ENCODE measurements at places on chromosomes 2 and 18.

DNA sequence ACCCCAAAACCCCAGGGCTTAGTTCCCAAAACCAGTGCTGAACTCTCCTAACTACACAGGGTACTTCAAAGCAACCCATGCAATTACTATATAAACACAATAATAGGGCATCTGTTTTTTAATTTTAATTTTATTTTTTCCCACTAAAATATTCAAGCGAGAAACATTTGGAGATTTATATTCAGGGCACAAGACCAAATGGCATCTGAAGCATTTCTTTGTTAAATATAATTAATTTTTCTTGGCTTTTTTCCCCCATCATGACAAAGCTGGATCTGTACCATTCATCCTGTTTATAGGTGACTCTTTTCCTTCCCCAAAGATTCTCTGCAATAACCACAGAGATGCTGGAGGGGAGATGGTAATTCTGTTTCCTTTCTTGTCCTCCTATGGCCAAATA, 18.1 kb upstream of the HDAC4 start:
- DNase-seq: no peak

- no peak for DNase-seq
Measured at GRCh38 chr2:173854840-173855239, 110.3 kb downstream of the SP3 start.

DNA sequence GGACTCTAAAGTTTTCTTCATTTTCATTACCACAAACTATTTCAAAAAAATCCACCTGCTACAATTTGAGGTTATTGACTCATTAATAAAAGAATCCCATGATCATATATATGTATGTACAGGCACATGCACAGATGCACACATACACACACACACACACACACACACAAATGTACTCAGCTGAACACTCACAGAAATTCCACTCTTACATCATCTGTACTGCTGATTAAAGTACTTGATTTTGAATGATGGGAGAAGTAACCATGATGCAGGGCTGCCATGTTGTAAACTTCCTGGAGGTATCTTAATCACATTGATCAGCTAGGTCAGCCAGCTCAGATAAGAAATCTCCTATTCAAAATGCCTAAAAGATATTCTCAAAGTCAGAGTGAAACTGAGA, 1313.2 kb upstream of the NRXN1 start:
- no peak for DNase-seq

DNA sequence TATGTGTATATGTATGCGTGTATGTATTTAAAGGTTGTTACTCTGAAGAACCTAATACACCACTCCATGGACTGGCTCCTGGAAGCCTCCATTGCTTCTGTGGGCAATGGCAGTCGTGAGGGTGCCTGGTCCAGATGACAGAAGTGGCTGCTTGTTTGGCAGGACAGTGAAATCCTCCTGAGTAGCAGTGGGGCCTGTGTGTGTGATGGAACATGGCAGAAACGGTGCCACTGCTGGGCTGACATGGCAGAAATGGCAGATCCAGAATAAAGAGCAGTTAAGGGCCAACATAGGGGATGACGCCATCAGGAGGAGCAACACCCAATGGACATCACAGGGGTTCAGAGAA, 6.1 kb upstream of the CPLX4 start:
- no peak for DNase-seq

DNA sequence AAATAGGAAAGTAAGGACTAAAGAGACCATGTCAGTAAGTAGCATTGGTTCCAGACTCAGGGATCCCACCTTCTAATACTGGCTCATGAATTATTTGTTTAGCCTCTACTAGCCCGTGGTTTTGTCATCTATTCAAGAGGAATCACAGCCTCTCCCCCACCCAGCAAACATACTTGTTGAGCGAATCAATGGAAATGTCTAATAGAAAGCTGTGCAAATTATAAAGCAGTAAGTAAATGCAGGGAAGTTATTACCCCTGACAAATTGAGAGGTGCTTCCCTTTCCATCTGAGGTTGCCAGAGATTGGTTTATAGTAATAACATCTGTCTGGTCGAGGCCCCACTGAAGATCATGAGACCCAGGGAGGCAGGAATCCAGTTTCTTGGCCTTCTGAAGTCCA, 219.3 kb upstream of the OSR1 start:
- no peak for DNase-seq

GRCh38 chr2:232434091-232434490, 21.9 kb upstream of the ALPI start:
- no peak for DNase-seq

DNA sequence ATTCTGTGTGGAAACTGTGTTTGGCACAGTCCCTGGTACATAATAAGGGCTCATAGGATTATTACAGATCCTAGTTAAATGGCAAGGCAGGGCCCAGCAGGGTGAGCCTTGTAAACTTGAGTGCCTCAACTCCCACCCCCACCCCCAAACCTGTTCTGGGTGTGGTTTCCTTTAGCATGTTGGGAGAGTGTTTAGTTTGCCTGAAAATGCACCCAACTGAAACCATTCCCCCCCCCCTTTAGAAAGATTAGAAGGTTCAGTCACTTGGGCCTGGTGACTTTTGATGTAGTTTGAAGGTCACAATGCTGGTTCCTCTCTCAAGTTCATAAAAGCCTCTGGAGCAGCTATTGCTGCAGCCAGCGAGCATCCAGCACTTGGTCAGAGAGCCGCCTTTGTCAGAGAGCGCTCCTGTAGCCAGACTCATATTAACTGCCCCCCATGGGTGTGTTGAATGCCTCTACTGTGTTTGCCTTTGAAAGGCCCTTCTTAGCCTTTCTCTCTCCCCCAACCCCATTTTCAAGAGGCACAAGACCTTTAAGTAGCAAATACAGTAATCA, 113.7 kb downstream of the SPTBN1 start:
- no peak for DNase-seq

DNA sequence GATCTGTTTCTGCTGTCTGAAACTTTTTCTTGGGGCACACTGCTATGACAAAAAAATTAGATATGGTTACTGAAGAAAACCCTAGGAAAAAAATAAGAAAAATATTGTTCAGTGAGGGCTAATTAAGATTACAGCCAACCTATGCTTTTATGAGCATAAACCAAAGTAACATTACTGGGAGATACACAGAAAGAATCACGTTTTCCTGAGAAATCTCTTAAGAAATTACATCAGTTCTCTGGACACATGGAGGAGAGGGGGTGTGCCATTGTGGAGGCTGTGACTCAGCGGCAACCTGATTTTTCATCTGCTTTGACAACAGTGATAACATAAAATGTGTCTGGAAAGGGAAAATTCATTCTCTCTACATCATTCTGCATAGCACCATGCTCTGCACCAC, 13.4 kb upstream of the NMI start:
- DNase-seq: no peak

- DNase-seq: no peak
Measured at GRCh38 chr2:97664636-97664970, 759 bp upstream of the ACTR1B start.

GRCh38 chr2:65527451-65528240, 95.2 kb upstream of the SPRED2 start:
- DNase-seq: no peak

- no peak for DNase-seq
Measured at GRCh38 chr2:159773886-159774285, 24.1 kb downstream of the CD302 start.

- DNase-seq: peak; percentile 58
Measured at GRCh38 chr18:55781481-55781957, 193.5 kb upstream of the TCF4 start.

DNA sequence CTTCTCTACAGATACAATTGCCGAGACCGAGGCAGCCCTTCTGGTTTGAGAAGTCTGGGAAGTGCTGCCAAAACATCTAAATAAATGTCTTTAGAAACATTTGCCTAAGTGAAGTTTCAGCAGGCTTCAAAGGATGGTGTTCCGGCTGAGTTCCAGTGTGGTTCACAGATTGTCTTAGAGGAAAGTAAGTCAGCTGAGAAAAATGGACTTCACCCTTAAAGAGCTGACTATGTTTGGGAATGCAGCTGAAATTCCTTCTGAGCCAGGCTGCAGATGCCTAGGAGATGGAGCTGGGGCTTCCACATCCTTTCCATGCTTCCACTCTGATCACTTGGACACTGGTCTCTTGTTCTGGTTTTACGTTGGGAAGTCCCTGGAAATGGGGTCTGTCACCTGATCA, 83.6 kb downstream of the FHOD3 start:
- no peak for DNase-seq

- peak; percentile 29 for DNase-seq
Measured at GRCh38 chr18:79947054-79947755, 4.2 kb downstream of the SLC66A2 start.

- DNase-seq: no peak
Measured at GRCh38 chr2:63057249-63058143, 6.9 kb downstream of the OTX1 start.

GRCh38 chr2:219099329-219099728, 38.6 kb upstream of the IHH start:
- no peak for DNase-seq

- DNase-seq: no peak
Measured at GRCh38 chr18:44835703-44836102, 155.0 kb downstream of the SETBP1 start.

DNA sequence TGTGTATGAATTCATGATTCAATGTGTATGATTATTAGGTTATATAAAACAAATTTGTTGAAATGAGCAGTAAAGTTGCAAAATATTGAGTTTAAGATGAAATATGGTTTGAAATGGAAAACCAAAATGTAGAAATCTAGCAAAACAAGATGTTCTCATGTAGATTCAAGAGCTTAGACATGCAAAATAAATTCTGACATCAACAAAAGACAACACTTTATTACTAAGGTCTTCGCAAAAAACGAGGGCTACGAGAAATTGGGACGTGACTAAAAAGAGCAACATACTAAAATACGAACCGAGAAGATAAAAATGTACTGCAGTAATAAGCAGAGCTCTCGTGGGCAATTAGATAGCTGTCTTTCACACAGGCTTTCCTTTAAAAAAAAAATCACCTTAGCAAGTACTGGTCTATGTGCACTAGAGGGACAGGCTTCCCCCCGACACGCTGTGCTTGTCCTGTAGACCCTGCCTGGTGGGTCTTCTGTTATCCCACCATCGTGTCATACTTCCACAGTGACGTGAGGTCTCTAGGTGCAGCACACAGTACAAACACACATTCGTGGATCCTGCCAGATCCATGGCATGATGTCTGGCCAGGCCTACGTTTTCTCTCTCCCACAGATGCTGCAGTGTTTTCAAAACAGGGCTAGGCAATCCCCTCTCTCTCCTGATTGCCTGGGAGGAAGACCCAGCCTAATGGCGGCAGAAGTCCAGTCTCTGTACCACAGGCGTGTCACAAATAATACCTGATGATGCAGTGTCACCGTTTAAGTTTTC, 240.8 kb downstream of the TCF4 start:
- DNase-seq: no peak

- DNase-seq: no peak
Measured at GRCh38 chr2:226076529-226076928, 677.0 kb downstream of the NYAP2 start.

GRCh38 chr2:9262671-9263171, 56.1 kb downstream of the ASAP2 start:
- DNase-seq: no peak

- no peak for DNase-seq
Measured at GRCh38 chr2:221501210-221501882, 70.8 kb downstream of the EPHA4 start.

GRCh38 chr2:217328622-217328978, 468.7 kb upstream of the TNP1 start:
- DNase-seq: no peak

GRCh38 chr18:10351858-10352257, 102.6 kb upstream of the APCDD1 start:
- no peak for DNase-seq

DNA sequence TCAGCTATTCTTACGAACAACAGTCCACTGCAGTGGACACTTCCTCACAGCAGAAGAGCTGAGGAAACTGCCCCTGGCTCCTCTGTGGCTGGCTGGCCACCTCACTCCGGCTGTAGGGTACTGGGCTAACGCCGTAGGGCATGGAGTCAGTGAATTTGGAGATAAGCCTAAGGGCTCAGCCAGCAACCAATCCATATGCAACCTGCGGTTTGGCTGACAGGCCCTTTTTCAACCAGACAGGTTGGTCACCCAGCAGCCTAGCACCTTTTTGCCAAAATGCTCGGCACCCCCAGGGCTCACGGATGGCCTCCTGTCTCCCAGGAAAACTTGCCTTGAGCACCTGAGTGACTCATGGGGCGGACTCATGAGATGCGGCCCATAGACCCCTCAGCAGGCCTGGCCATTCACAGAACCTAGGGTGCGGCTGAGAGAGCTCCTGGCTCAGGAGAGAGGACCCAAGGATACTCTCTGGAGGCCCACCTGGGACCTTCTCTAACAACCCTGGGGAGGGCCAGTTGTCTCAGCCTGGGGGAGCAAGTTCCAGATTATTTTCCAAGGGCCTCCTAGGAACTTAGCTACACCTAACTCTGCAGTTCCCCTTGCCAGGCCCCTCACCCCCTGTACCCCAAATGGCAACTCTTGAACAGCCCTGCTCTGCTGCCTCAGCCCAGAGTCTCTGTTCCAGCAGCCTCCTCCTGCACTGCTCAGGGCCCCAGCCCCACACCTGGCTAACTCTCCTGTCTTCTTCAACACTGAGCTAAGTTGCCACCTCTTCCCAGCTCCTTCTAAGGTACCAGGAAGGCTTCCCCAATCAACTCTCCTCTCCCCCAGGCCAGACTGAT, 252.1 kb downstream of the CYP26B1 start:
- no peak for DNase-seq

DNA sequence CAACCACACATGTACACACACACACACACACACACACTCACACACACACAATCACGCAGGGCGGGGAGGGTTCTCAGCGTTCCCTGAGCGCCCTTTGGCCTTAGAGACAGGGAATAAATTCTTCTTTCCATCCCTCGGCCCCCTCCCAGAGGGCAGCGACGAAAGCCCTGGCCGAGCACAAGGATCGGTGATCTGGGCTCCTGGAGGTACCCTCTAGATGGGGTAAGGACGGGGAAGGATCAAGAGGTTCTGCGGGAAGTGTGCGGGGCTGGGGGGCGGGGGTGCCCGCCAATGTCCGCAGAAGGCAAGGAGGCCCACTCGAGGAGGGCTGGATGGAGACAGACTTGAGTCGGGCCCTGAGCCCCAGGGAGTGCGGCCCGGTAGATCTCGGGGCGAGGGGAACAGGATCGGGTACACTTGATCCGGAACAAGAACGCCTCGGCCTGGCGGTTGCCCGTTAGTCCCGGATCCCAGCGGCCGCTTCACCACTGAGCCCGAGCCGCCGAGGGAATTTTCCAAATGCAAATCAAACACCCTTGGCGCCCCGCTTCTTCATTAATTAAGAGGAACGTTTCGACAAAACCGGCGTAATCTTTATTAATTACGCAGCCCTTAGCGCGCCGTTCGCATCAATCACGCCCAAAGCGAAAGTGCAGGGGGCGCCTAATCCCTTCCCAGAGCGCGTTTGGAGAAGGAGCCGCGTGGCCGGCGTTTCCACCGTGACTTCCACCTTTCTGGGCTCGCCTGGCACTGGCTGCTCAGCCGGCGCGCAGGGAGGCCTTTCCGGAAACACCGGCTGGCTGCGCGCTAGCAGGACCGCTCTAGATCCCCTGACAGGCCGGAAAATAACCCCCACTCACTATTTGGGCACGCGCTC, 7.0 kb upstream of the PAX3 start:
- no peak for DNase-seq

GRCh38 chr2:53751728-53752127, 15.9 kb upstream of the CHAC2 start:
- DNase-seq: no peak
